ENCODE measurements at places on chromosomes 7 and 10.
A peak's percentile ranks its signal among the peaks of the same experiment; 100 is the strongest.

DNA sequence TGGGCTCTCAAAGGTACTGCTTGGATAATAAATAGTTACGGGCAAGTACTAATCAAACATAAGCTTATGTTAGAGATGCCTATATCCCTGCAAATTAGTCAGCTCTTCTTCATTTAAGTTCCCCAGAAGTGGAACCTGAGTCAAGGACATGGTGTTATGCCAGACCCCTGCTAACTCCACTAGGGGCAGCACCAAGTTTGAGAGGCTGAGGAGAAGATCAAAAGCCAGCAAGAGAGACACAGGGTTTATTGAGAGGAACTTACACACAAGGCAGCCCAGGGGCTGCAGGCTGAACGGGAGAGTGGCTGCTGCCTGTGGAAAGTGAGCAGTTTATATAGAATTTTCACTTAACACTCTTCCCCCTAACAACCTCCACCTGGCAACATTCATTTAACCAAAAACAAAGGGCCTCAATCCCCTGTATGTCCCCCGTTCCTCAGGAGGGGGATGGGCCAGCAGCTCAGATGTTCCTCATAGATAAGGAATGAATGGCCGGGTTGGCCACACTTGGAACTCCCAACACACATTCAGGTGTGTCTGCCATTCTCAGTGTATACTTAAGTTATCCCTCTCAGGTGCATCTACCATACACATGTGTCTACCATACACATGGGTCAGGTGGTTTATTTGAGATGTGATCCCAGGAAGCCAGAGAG lies 62.6 kb upstream of the GHITM start:
- DNase-seq: no peak

DNA sequence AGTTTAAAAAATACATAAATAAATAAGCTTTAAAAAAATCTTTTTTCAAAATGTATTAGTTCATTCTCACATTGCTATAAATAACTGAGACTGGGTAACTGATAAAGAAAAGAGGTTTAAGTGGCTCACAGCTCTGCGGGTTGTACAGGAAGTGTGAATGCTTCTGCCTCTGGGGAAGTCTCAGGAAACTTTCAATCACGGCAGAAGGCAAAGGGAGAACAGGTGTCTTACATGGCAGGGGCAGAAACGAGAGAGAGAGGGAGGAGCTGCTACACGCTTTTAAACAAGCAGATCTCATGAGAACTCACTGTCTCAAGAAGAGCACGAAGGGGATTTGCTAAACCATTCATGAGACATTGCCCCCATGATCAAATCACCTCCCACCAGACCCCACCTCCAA lies 114.6 kb downstream of the DNAJC1 start:
- no peak for DNase-seq

DNA sequence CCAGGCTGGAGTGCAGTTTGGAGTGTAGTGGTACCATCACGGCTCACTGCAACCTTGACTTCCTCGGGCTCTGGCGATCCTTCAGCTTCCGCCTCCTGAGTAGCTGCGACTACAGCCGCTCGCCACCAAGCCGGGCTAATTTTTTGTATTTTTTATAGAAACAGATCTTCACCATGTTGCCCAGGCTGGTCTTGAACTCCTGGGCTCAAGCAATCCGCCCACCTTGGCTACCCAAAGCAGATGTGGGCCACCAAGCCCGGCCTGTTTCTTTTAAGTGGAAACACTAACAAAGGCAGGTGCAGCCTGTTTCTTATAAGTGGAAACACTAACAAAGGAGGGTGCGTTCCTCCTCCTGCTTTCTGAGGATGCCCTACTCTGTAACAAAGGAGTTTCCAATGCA lies 18.2 kb downstream of the PRF1 start:
- DNase-seq: no peak

GRCh38 chr7:82131215-82131614 lies 312.4 kb downstream of the CACNA2D1 start:
- DNase-seq: peak; percentile 2

- DNase-seq: no peak
Measured at GRCh38 chr7:105126436-105126975, 112.5 kb downstream of the KMT2E start.

DNA sequence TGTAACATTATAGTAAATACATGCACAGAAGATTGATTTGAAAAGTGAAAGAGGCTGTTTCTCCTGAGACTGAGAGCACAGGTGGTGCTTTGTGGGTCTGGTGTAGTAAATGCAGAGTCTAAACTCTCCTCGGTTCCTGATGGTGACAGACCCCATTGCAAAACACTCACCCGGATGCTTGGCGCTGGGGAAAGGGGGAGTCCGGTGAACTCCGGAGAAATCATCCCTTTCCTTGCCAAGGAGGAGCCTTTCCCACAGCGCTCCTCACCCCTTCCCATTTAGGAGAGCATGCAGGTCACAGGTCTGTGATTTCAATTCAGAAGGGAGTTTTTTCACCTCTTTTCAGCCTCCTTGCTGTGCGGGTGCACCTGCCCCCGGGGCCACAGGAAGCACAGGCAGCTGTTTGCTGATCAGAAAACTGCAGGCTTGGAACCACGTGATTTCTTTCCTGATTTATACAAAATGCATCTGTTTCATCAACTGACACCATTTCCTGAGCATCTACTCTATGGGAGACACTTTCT lies 75.6 kb upstream of the LYZL2 start:
- no peak for DNase-seq

DNA sequence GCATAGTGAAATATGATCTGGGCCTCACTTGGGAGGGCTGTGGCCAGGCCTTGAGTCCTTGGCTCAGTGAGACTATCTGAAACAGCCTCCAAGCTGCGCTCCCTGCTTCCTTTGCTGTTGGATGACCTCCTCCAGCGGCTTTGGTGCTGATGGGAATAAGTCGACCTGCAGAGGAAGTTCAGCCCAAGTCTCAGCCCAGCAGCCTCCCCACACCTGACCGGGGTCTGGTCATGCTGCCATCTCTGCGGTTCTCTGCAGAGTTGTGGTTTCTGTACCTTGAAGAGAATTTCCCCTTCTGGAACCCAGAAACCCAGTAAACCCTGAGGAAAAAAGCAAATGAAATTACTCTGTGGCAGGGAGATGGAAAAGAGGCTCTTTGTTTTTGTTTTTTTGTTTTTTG lies 4.6 kb upstream of the RBAK start:
- DNase-seq: no peak

GRCh38 chr10:132517951-132518521 lies 19.6 kb upstream of the INPP5A start:
- DNase-seq: no peak

- DNase-seq: no peak
Measured at GRCh38 chr7:155913719-155914118, 101.5 kb upstream of the SHH start.

DNA sequence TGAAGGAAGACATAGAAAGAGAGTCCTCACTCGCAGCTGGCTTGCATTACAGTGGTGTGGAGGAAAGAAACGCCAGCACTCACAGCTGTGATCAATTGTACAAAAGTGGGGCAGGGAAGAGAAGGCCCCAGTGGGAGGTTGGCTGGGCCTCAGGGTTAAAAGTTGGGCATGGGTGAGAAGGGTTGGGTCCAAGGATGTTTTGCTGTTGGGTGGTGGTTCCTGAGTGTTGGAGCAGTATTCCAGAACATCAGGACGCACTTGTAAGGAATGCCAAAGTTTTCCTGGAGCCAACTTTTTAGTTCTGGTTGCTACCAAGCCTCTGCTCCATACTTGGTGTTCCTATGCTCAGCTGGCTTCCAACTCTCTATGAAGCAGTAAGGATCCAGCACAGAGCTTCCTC lies 55.4 kb upstream of the MKRN1 start:
- no peak for DNase-seq

DNA sequence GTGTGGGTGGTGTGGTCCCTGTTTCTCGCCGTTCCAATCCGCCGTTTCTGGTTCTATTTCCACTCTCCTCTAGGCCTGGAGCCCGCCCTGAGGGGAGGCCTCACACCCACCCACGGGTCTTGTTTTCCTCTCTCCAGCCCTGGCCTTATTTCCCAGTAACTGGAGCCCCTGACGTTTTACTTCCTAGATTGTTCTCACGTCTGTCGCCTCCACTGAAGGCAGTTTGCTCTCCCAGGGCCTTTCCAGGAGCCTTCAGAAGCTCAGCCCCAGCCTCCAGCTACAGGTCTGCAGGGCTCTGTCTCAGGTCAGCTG lies 30.6 kb downstream of the CFAP46 start:
- no peak for DNase-seq

GRCh38 chr10:9762966-9763656 lies 1254.6 kb upstream of the CELF2 start:
- DNase-seq: peak; percentile 30

GRCh38 chr7:94943134-94943533 lies 35.7 kb downstream of the PPP1R9A start:
- no peak for DNase-seq

DNA sequence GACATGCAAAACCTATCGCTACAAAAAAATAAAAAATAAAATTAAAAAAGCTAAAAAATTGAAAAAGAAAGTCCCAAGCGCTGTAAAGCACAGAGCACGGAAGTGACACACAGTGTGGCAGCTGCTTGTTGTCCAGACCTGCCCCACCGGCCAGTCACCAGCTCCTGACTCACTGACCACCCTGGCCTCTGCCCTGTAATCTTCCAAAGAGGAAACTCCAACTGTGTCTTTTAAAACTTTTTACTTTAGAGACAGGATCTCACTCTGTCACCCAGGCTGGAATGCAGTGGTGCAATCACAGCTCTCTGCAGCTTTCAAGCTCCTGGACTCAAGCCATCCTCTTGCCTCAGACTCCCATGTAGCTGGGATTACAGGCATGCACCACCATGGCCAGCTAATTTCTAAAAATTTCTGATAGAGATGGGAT lies 23.6 kb downstream of the GNA12 start:
- DNase-seq: peak; percentile 92

DNA sequence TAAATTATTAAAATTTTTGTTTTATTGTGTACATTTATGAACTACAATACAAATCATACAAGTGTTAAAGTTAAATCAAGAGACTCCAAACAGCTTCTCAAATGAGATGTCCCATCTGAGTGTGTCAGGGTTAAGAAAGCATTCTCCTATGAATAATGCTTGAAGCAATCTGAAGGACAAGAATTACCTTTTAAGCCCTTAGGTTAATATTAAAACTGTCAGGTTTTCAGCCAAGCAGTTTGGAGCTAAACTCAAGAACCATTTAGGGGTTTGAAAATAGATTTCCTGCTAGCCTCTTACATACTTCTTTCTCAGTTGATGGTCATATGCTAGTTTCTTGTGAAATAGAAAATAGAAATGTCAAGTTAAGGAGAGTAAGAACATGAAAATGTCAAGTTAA lies 38.3 kb downstream of the LIPJ start:
- DNase-seq: no peak

DNA sequence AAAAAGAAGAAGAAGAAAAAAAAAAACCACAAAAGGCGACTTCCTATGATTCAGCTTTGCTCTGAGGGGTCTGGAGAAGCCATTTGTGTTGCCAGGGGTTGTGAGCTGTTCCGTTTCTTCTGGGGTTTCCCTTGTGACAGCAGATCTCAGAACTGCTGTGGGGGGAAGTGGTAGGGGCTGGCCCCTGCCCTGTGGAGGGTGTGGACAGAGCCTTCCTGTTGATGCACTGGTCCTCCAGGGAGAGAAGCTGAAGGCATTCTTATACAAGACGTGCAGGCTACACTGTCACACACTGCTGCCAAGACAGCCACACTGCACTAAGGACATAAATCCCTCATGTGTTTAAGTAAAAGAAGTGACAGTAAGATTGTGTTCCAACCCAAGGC lies 17.3 kb upstream of the CSGALNACT2 start:
- DNase-seq: no peak

GRCh38 chr7:29316926-29317325 lies 122.4 kb downstream of the CHN2 start:
- DNase-seq: no peak

- DNase-seq: peak; percentile 22
Measured at GRCh38 chr10:93993782-93994437, at the start of gene PLCE1. Gene PLCE1, plus strand, starts transcription at chr10:93993931. Its CDS starts 37,116 bp downstream, at chr10:94031047.

DNA sequence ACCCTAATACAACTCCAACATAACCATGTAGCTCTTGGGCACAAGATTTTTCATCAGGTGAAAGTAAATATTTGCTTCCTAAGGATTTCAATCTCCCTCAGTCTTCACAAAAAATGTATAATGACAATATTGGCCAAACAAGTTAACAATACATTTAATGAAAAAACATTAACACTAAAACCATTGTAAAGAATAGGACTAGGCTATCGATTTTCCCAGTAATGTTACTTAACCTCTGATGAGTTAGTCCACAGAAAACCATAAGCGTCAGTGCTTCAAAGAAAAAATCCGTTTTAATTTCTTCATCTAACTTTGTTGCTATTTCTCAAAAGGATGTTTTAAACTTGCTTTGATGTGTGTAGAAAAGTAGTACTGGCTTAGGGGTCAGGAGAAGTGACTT lies 1.2 kb downstream of the ZNF33B start:
- DNase-seq: no peak

DNA sequence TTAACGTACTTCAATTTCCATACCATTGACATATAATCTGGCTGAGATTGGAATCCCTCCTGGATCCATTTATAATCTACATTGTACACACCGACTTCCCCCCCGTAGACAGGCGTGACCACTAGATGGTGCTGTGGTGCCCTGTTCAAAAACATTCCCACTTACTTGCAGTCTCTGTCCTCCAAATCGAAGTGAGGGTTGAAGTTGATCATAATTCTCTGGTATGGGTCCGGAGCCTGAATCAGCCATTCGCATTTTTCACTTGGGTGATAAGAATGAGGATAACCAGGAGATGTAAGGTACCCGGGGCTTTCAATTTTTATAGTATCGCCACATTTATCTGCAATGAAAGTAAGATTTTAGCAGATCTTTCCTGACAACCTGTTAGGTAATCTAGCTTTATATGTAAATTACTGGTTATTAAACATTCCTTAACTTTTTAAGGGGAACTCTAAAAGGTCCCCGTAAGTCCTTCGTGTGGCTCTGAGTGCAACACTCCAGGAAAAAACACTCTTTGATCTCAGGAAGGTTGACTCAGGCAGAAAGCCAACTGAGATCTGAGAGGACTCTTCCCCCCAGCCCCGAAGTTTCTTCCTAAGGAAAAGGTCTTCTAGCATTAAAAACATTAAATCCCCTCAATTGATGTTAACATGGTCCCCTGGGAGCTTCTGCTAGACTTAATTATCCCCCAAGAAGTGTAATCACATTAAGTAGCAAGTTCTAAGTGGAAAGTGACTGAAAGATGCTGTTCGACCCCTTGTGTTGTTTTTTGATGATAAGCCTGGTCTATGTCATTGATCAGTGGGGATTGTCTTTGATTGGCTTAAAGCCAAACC lies 3.7 kb downstream of the NRP1 start:
- DNase-seq: peak; percentile 86

GRCh38 chr10:74827045-74827441 lies 643 bp downstream of the KAT6B start:
- DNase-seq: no peak

- no peak for DNase-seq
Measured at GRCh38 chr7:87598234-87599009, 2.3 kb downstream of the ABCB1 start.
